ENCODE measurements at places on chromosomes 13 and 19.

GRCh38 chr19:17135001-17135853 lies 59.6 kb downstream of the MYO9B start:
- no peak for DNase-seq

DNA sequence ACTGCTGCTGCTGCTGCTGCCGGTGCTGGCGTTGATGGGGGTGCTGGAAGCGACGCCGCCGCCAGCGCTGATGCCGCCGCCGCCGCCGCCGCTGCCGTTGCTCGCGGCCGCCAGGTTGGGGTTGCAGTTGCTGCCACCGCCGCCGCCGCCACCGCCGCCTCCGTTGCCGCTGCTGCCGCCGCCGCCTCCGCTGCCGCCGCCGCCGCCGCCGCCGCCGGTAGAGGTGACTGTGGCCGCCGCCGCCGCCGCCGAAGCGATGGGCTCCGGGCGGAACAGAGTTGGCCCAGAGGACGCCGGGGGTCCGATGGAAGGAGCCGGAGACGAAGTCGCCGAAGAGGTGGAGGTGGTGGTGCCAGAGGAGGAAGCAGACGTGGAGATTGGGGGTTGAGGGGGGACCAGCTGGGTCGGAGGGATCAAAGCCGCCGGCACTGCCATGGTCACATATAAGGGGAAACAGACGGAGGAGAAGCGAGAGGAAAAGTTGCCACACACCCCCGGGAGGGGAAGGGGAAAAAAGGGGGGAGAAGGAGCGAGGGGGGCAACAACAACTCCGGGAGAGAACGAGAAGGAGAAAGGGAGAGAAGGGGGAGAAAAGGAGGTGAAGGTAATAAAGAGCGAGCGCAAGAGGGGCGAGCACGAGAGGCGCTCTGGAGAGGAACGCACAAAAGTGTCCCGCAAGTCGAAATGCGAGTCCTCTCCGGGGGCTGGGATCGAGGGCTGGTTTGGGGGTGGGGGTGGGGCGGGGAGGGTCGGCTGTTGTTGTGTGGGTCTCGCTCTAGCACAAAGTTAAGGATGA lies 471 bp downstream of the DACH1 start:
- no peak for DNase-seq

DNA sequence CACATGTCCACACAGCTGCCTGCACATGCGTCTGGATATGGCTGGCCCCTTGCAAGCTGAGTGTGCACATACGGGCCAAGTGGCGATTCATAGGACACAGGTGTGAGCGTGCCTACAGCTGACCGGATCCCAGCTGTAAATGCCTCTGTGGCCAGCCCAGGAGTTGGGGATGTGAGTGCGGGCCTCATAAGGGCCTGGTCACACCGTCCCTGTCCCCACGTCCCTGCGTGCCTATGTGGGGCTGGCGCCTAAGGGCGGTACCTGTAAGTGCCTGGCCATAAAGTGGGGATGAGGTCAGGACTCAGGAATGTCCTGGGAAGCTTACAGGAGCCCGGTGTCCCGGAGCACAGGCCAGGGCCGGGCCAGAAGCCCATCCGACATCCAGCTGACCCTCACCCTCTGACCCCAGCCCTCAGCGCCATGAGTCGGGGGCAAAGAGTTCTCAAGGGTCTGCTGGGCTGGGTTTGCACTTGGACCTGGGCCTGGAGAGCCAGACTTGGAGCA lies 1.3 kb upstream of the ARHGAP45 start:
- no peak for DNase-seq

- DNase-seq, result no peak
These were observed 46.8 kb downstream of the METTL21C start for GRCh38 chr13:102648046-102648445.

- DNase-seq, result no peak
These were observed 6.4 kb downstream of the GNA15 start for GRCh38 chr19:3142292-3142670.

DNA sequence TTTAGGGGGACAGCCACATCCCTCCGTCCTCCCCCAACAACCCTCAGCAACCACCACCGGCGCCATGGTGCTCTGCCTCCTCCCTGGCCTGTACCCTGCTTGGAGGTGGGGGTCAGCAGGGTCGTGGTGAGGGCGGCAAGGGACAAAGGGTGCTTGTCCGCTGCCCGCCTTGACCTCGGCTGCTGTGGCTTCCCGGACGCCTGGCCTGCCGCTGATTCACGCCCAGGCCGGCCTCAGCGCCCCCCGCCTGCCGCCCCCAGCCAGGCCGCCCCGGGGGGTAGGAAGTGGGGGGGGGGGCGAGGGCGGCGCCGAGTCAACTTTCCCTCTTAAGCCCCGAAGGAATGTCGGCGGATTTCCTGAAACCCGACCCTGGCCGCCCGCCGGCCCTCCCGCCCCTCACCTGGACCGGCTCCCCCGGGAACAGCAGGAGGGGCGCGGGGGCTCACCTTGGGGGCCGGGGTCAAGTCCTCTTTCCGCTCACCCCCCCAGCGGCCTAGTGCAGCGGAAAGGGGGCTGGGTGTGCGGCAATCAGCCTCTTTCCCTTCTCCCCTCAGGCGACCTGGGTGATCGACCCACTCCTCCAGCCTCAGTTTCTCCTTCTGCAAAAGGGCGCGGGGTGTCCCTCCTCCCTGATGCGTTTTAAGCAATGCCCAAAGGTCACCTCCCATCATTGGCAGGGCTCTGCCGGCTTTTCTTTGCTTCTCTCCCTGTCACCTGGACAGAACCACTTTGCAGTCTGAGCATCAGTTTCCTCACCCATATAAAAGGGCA lies 1.9 kb upstream of the TMEM59L start:
- no peak for DNase-seq

DNA sequence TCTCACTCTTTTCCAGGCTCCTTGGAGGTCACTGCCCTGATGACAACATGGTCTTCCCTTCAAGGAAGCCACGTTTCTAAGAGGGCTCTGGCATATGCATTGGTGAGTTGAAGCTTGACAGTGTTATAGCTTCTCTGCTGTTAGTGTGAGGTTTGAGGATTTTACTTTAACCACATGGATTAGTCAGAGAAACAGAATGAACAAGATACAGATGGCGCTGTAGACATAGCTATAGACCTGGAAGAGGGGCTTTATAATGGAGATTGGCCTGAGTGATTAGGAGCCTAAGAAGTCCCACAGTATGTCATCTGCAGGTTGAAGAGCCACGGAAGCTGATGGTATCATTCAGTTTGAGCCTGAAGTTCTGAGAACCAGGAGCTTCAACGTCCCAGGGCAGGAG lies 18.4 kb upstream of the URI1 start:
- no peak for DNase-seq

DNA sequence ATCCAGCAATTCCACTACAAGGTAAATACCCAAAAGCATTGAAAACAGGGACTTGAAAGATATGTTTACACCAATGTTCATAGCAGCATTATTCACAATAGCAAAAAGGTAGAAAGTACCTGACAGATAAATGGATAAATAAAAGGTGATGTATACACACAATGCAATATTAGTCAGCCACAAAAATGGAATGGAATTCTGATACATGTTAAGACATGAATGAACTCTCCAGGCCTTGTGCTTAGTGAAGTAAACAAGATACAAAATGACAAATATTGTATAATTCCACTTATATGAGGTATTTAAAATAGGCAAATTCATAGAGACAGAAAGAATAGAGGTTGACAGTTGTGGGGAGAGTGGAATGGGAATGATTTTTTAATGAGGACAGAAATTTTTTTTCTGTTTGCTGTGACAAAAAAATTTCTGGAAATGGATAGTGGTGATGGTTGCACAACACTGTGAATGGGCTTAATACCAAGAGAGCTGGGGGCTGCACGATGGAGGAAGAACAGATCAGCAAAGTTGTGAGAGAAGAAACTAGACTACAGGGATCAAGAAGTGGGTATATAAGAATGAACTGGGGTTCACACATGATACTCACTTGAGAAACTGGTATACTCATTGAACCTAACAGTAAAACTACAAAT lies 137.2 kb downstream of the MZT1 start:
- no peak for DNase-seq

DNA sequence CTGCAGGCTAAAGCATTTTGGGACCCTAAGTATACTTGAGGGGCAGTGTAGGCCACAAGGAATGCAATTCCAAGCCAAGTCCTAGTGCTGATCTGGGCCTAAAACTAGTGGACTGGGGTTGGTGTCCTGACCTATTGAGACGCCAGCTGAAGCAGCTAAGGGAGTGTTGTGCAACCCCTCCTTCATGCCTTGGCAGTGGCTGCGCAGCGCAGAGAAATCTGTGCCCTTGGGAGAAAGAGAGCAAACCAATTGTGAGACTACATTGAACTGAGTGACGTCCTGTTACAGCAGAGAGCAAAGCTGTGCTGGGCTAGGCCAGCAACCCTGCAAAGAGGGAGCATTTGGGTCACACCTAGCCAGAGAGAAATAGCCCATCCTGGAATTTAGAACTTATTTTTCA lies 2715.0 kb upstream of the PCDH20 start:
- DNase-seq, result no peak

DNA sequence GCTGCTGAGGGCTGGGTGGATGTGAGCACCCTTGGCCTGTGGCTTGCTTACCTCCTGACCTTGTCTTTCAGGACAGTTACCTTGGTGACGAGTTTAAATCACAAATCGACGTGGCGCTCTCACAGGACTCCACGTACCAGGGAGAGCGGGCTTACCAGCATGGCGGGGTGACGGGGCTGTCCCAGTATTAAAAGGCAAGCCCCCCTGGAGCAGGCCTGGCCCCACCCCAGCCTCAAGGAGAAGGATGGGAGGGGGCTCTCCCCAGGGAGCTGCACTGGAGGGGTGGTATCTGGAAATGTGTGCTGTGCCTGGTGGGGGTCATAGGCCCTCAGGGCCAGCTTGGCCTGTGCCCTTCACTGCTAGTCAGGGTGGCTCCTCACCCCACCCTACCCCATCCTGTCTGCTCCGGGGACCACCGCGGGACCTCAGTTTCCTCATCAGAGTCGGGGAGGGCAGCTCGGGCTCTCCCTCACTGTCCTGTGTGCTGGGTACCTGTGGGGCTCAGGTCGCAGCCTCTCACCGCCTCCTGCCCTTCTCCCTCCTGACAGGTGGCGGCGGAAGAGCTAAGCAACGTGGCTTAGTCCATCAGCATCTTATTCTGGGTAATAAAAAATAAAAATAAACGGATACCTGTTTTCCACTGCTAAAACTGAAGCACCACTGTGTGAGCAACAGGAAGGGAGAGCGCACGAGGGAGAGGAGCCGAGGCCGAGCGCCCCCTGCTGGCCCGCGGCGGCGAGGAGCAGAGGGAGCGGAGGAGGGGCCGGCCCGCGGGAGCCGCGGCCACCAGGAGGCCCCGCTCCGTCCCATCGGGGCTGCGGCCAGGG lies 29.8 kb downstream of the CERS1 start:
- peak; percentile 63 for DNase-seq

- no peak for DNase-seq
These were observed 3.0 kb downstream of the GADD45GIP1 start for GRCh38 chr19:12953799-12954611.

DNA sequence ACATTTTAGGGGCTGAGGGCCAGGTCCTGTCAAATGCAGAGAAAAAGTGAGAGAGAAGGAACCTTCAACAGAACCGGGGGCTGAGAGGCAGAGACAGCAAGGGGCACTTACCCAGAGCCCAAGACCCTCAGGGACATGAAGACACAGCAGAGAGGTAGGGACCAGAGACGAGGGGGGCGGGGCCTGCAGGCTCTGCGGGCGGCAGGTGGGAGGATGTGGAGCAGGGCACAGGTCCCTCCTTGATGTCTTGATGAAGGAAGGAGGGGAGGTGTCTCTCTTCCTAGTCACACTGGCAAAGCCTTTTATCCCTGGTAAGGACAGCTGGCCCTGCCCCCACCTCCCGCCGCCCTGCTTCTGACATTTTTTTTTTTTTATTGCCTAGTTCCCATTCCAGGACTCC lies at the start of gene KLK14:
Gene KLK14 (minus strand): TSS at position 277 of the 400 bp plus-strand sequence. CDS start 273 bp downstream, at position 4.
- DNase-seq, result no peak

GRCh38 chr13:39552246-39552645 lies 50.7 kb downstream of the LHFPL6 start:
- DNase-seq, result no peak

DNA sequence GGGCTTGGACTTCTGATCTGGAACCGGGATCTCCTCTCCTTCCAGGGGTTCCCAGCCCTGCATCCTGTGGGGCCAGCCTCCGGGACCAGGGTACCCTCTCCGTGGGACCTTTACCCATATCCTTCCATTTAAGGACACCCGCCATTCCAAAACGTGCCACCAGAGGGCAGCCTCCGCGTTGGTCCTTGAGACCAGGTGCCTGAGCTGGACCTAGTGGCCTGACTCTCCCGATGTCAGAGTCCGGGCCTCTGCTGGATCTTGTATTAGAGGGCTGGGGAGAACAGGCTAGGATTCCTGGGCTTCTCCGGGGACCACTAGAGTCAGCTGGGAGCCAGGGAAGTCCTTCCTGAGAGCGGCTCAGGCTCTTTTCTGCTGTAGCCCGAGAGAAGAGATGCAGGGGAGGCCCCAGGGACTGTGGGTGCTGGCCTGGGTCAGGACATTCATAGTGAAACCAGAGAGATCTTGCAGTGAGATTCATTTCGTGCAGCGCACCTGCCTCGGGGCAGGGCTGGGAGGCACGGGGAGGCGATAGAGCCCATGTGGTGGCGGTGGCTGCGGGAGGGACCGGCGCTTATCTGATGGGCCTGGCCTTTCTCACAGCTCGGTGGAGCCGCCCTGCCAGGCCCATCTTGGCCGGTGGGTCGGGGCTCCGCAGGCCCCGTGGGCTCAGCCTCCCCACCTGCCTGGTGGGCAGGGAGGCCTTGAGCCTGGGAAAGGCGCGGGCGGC lies 9.8 kb upstream of the SLC7A10 start:
- DNase-seq, result peak; percentile 82

DNA sequence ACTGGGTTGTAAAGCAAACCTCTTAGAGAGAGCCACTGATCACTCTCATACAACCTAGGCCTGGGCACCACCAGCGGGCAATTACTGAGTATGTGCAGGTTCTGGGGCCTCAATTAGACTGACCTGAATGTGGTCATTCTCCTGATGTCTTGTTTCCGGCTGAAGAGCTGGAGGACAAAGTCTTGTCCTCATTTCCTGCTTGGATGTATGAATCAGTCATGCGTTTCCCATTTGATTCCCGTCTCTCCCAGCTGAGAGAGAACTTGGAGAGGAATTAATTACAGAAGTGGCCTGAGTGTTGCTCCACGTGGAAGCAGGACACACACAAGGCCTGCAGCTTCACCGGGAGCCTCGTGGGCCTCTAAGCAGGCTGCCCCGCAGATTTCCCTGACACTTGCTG lies 799.3 kb upstream of the ARGLU1 start:
- no peak for DNase-seq

GRCh38 chr13:91108315-91108714 lies 239.2 kb upstream of the MIR17HG start:
- no peak for DNase-seq

GRCh38 chr13:78845656-78846365 lies 186.9 kb upstream of the OBI1 start:
- no peak for DNase-seq

- DNase-seq, result no peak
These were observed 22.1 kb upstream of the KCTD4 start for GRCh38 chr13:45222919-45223318.

GRCh38 chr13:91454666-91455065 lies 56.2 kb downstream of the GPC5 start:
- DNase-seq, result no peak

- DNase-seq, result no peak
These were observed 87.6 kb upstream of the SLC15A1 start for GRCh38 chr13:98839856-98840769.
